NCI-H774 (cell line): ENCODE measurements at places on chromosomes 1 and 21.

DNA sequence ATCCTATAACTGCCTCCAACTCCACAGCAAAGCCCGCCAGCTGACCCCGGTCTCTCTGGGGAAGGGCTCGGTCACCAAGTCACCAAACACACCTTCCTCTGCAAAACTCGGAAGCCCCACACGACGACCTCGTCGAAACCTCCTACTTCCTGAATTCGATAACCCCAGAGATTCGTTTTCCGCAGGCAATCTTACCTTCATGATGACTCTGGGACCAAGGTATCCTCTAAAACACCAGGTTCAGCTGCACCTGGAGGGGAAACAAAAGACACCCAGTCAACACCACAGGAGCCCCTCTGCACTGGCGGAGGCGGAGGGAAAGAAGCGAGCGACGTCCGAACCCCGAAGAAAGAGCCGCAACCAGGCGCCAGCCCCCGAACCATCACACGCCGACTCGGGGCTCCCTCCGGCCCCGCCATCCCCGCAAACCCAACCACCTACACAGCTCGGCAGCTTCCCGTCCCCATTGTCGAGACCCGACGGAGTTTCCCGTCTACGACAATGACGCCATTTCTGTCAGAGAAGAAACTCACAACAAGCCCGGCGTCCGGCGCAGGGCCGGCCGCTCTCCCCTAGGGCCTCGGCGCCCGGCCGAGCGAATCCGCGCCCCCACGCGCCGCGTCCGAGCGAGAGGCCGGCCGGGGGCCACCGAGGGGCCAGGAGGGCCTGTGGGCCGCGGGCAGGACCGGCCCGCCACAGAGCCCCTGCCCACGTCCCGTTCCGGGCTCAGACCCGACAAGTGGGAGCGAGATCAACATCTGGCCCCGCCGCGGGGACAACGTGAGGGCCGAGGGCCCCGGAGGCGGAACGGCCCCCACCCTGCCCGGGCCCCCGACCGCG is 1.0 kb downstream of the ARID4B start:
- DNase-seq = no peak

DNA sequence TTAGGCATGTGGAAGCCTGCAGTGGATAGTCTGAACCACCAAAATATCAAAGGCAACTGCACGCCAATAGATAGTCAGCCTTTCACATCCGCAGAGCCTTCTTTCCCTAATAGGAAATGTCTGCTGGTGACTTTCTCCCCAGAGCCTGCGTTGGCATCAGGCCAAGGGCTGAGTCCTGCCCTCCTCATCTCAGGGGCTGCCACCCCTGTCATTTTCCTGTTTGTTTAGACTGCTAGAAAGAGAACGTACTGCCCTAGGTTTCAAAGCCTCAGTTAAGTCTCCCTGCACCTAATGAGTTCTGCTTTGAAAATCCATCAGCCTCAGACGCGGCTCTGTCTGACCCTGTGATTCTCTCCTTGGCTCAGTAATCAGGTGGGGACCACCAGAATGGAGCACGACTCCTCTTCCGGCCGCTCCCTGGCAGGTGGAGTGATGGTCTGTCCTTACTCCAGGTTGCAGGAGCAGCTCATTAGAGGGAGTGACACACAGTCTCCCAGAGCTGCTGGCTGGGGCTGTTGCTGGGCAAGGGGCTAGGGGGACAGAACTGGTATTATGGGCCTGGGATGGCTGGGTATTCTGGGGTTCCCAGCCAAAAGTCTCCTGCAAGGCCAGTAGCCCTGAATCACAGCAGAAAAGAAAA is 27.3 kb downstream of the STUM start:
- DNase-seq = no peak

- DNase-seq = no peak
Observed at GRCh38 chr1:184221087-184221486, 165.7 kb upstream of the C1orf21 start.

- DNase-seq = no peak
Observed at GRCh38 chr1:100001462-100001861, 31.7 kb downstream of the SLC35A3 start.
